ENCODE measurements at places on chromosomes 2 and 18.

- no peak for DNase-seq
Measured at GRCh38 chr2:218745160-218745558, 34.5 kb downstream of the TTLL4 start.

DNA sequence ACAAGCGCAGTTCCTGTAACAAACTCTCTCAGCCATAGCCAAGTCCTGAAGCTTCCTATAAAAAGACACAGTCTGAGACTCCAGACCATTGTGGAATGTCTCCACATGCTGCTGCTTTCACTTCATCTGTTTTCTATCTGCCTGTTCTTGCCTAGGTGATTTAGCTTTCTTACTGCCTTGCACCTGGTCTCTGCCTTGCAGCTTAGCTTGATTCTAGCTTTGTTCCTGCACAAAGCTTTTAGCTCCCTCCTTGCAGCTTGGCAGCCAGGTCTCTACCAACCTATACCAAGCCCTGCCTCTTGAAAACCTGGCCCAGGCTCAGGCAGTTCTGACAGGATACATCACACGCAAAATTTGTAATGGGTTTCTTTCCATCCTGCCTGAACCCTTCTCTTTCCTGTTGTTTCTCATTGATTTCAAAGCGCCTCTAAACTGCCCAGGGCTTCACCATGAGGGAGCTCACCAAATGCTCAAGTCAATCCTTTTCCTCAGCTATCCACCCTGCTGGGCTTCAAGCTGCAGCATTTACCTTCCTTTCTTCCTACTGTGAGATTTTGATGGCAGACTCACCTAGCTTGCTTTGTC lies 941.3 kb upstream of the NXPH2 start:
- DNase-seq: no peak

DNA sequence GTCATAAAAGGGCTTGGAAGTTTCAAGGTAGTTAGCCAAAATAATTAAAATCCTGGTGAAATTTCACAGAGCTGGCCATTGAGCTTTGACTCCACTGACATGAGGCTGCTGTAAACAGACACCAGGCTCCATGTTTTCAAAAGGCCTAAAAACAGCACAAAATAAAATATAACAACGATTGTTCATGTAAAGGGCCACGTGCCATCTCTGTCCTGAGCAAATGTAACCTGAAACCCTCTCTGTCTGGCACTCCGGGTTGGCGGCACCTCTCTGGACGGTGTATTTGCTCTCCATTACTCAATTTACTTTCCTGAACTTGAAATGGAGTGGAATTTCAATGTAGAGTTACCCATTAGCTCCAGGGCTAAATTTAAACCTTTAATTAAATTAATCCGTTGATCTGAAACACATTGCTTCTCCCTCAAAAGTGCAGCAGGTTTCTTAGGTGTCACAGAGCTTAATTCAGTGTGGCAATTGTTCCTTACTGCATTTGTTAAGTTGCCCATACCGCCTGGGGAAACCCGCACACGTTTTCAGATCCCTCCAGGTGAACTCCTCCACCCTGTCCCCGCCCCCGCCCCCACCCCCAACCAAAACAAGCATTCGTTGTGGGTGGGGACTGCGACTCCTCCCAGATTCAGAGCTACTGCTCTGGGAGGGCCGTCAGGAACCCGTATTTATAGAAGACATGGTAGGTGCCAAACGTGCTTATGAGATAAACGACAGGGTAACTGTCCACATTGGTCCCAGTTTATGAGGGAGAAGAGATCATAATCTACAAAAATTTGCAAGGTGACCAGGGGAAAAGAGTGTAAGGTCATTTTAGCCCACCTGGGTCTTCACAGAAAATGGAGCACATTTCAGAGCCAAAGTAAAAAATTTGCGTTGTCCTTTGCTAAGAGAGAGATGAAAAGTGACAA lies 1.2 kb upstream of the CABLES1 start:
- DNase-seq: peak; percentile 3

GRCh38 chr2:145096582-145096981 lies 576.7 kb upstream of the ZEB2 start:
- no peak for DNase-seq

DNA sequence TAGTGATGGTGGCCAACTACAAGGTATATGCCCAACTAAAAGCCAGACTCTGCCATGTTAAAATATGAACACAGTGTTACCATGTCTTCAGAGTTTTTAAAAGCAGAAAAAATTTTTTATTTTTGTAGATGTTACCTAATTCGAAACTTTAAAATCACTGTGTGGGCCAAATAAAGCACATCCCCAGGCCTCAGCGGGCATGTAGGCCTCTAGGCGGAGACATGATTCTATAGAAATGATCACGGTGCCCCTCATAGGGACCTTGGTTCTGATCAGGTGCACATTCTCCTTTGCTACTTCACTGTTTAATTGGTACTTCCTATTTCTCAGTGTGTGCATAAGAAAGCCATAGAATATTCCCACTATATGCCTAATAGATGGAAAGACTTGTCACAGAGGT lies 349.2 kb downstream of the XIRP2 start:
- DNase-seq: no peak

DNA sequence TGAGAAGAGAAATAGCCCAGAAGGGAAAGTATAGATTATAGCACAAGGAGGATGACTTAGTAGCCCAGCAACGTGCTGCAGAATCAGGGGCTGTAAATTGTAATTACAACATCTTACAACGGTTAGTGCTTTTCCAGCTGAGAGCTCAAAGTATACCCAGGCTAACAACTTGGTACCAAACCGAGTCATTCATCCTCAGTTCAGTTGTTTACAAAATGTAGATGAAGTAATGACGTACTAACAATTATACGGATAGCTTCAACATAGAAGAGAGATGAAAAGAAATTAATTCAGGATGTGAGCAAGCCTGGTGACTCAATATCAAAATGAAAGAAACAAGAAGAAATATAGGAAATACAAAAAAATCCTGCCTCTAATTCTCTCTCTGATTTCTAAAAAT lies 99.2 kb downstream of the DYNAP start:
- no peak for DNase-seq

- no peak for DNase-seq
Measured at GRCh38 chr2:121030523-121030922, 254.5 kb downstream of the TFCP2L1 start.

DNA sequence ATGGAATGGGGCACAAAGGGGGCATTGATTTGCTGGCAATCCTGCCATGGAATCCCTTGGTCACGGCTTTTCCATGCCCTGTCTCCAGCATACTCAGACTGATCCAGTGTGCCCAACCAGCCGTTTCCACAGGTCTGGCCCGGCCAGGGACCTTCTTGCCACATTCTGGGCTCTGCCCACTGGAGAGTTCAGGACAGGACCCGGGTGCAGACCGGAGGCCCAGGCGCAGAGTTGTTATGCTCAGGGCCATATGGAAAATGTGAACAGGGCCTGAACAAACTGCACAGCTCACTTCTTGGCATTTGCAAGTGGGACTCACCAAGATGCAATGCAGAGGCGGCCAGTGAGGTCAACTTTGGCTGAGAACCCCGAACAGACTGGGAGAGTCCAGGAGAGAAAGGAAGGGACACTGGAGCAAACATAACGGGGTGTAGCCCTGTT lies 15.6 kb upstream of the ASAP2 start:
- no peak for DNase-seq

DNA sequence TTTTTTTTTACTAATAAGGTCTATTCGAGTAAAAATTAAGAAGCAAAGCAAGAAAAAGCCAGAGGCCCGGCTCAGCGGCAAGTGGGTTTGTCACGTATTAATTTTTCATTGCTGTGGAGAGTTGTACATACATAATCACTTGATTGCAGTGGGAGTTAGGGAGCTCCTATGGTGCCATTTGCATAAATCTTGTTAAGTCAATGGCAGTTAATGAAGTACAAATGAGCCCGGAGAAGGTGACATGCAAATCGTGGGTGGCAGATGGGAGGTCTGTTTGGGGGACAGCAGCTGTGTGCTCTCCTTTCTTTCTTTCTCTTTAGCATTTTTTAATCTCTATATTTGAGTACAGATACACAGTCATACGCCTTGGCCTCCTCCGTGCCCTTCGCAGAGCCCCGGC lies 317.0 kb downstream of the AGAP1 start:
- DNase-seq: no peak

DNA sequence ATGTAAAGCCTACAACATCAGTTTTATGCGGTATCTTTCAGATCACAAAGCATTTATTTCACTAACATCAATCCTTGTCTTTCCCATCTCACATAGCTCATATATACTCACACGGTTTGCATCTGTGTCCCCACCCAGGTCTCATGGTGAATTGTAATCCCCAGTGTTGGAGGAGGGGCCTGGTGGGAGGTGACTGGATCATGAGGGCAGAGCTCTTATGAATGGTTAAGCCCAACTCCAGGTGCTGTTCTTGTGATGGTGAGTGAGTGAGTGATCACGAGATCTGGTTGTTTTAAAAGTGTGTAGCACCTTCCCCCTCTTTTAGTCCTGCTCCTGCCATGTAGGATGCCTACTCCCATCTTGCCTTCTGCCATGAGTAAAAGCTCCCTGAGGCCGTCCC lies 42.0 kb downstream of the PARD6G start:
- no peak for DNase-seq

DNA sequence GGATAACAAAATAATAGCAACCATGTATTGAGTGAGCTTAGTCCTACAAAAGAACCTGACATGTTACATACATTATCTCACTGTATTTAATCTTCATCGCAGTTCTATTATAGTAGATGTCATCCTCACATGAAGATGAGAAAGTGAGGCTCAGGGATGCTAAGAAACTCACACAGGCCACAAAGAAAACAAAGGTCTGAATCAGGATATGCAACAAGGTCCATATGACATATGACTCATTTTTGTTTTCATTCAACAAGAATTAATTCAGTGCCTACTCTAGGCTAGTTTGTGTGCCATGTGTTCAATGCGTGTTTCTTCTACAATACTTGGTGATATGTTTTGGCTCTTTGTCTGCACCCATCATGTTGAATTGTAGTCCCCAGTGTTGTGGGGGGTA lies 219.7 kb upstream of the EPHA4 start:
- no peak for DNase-seq

DNA sequence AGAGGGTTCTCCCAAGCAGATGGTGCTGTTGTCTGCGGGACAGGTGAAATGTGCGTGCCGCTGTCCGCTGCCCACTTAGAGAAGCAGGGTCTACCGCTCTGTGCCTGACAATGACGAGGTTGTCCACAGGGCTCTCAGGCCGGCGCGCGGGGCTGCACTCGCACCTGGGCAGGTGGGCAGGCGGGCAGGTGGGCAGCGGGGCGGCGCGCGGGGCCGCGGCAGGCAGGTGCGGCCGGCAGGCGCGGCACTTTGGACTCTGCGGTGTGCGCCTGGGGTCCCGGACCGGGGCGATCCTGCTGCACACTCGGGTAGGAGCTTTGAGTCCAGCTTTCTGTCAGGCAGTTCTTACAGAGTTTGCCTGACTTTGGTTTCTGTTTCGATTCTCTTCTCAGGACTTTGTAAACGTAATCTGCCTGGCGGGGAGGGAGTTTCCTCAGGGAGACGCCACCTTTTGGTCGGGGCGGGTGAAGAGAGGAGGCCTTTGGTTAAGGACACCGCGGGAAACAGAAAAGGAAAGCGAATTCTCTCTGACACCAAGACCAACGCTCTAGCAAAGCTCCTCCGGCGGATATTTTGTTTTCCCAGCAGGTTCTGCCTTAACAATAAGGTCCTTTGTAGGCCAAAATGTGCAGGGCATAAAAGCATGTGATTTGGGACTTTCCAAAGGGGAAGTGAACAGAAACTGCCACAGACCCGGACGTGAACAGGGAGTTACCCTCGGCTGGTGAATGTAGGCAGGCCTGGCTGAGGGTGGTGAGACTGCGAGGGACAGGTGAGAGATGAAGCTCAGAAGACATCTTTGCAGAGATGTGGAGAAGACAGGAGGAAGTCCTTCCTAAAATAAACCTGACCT lies at the start of gene IFIH1:
IFIH1 (minus strand) TSS at position 357 of the 853 bp plus-strand sequence. CDS start 377 bp downstream, outside the sequence.
- peak; percentile 67 for DNase-seq

- no peak for DNase-seq
Measured at GRCh38 chr2:127416506-127417001, 1.7 kb upstream of the PROC start.

DNA sequence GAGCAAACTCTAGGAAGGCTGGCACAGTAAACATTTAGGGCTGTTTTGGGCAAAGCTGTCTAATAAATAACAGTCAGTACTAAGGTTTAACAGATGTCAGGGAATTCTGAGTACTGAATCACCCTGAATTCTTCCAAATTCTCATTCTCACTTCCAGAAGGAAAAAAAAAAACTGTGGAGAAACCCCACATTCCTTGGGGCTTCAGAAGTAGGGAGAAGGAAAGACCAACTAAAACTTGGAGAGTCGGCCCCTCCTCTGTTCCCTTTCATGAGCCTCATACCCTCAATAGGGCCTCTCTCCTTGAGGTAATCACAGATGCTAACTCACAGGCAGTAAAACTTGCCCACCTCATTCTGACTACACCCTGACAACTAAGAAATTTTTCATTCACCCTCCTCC lies 62.1 kb downstream of the CCDC148 start:
- no peak for DNase-seq

GRCh38 chr18:9494778-9495331 lies 19.5 kb downstream of the RALBP1 start:
- no peak for DNase-seq

- no peak for DNase-seq
Measured at GRCh38 chr2:9699139-9700108, 68.6 kb upstream of the YWHAQ start.

DNA sequence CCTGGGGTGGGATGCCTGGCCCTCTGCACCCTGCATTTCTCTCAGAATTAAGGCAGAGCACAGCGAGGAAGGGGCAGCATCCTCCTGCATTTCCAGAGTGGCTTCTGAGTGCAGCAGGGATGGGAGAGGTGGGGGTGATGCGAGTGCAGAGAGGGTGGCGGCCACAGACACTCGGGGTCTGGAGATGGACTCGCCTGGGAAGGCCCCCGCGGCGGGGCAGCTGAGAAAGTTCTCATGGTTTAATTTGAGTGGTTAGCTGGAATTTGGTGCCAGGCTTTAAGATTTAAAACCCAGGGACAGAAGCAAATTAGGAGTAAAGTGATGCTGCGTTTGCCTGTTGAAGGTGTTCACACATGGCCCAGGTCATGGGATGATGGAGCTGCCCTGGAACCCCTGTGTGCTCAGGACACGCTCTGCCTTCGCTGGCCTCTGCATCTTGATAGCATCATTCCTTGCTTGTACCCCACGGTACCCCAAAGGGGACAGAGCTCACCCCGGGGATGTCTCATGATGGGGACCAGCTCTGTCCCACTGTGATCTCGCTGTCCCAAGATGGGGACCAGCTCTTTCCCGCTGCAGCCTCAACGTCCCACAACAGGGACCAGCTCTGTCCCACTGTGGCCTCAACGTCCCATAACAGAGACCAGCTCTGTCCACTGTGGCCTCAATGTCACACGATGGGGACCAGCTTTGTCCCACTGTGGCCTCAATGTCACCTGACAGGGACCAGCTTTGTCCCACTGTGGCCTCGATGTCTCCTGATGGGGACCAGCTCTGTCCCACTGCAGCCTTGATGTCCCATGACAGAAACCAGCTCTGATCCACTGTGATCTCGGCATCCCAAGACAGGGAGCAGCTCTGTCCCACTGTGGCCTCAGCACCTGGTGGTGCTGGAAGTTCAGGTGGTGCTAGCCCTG lies 27.5 kb downstream of the TMEM18 start:
- DNase-seq: no peak

DNA sequence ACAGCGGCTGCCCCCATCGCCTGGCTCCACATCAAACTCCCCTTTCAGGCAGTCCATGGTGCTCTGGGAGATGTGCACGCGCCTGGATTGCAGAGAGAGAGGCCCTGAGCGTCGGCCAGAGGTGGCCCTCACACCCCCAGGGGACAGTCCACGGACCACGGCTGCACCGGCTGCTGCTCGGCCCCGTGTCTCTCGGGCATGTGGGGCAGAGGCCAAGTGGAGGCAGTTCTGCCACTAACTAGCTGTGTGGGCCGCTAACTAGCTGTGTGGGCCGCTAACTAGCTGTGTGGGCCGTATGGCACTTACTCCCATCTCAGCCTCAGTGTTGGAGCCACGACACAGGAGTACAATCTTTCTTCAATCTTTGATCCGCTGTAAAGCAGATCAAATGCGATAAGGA lies 45.3 kb downstream of the CENPO start:
- no peak for DNase-seq

All from stimulated activated CD4-positive, alpha-beta T cell treated with anti-CD3 and anti-CD28 coated beads, TNF-alpha, amount 100 ng/mL, for 48 hours (primary cell).